ENCODE measurements at places on chromosomes 16 and 17.

GRCh38 chr17:4728124-4728523 is 3.1 kb upstream of the MED11 start:
- DNase-seq: no peak

- no peak for DNase-seq
These were observed 58.8 kb downstream of the NT5M start for GRCh38 chr17:17361867-17362539.

- no peak for DNase-seq
These were observed 18.7 kb upstream of the COX10 start for GRCh38 chr17:14050616-14051015.

GRCh38 chr17:29726715-29727252 is 104.1 kb upstream of the CORO6 start:
- no peak for DNase-seq

DNA sequence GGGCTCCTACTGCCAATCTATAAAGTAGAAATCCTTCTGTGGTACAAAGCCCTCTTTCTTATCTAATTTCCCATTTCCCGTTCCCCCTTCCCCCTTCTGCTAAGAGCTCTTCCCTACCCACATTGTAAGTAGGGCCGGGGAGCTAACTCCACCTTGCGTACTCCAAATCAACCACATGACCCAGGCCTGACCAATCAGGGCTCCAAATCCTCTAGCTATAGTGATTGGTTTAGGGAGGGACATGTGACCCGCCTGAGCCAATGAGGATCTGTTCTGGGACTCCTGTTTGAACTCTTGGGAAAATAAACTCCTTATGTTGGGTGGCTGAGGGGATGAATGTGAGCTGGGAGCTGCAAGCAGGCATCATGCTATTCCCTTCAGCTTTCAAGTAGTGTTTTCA is 40.9 kb upstream of the MEOX1 start:
- no peak for DNase-seq
